ENCODE measurements at places on chromosomes 5 and 9.

DNA sequence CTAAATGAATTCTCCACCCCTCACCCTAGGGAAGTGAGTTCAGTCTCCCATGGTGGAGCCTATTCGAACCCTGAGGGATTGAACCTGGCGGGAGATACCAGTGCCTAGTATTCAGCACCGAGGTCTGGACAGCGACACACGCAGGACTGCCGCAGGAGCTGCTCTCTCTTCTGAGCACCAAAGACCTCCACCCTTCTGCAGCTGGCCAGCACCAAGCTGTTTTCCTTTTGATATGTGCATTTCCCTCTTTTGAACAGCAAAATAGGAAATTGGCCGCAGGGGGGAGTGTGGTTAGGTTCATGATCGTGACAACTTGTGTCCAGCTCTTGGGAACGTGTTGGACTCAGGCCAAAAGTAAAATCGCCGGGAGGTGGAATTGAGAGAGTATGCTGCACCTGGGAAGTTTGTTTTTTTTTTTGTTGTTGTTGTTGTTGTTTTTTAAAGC lies 1.2 kb upstream of the PCSK1 start:
- peak; percentile 30 for DNase-seq

- no peak for DNase-seq
Observed at GRCh38 chr5:173859408-173860159, 28.6 kb upstream of the CPEB4 start.

GRCh38 chr5:143433670-143434069 lies 30.2 kb upstream of the NR3C1 start:
- no peak for DNase-seq

DNA sequence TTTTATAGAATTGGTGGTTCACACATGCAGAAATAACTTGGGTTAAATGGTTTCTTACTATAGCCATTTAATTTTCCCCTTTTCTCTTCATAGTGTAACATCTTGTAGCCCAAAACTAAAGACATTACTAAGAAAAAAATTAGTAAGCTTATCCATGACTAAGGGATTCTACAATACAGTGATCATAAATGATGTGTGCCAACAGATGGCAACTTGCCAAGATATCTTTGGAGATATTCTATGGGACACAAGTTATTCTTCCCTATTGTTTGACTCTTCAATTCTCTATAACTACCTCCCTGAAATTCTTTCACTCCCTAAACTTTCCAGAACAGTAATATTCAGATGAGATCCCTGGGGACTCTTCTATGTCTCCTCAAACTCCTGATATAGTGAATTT lies 580.6 kb downstream of the PTPRD start:
- DNase-seq, result no peak

- DNase-seq, result no peak
Observed at GRCh38 chr9:131181091-131181681, 55.8 kb downstream of the NUP214 start.

DNA sequence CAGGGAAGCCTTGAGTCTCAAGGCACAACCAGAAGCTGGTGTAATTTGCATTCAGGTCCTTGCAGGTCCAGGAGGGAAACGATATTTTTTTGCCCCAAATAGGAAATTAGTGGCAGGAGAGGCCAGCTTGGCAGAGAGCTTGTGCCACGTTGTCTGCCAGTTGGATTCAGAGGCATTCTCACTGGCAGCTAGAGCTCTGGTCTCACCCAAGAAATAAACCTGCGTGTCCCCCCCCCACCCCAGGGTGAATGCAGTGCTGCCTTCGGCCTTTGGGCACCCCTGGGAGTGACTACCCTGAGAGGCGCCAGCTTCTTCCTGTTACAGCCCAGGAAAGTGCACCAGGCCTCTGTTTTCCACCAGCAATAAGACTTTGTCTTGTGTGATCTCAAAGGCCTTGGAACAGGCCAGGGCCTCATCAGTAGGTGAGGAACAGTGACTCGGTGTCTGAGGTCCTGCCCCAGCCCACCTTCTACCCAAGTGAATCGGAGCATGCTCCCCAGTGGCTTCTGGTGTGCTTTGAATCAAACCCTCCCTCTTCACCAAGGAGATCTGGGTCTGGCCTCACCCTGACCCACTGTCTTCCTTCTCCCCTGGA lies 68.4 kb downstream of the HSPA4 start:
- no peak for DNase-seq

DNA sequence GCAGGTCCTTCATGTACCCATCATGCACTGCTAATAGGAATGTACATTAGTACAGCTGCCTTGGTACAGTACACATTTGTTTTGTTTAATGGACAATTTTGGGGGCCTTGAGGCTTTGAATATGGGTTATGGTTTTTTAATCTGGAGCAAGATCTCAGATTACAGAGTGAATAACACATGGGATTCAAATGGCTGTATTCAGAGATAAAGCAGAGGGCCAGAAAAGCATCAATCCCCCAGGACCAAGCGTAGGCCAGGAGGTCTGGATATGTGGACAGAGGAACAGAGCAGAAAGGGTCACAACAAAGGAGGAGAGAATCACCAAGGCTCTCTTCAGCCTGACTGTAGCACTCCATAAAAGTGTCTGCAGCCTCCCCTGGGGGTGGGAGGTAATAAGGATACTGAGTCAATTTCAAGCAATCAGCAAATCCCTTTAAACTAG lies 47.7 kb upstream of the STK32A start:
- no peak for DNase-seq

GRCh38 chr5:96609369-96609768 lies 52.8 kb upstream of the CAST start:
- DNase-seq, result no peak

GRCh38 chr9:102069969-102070368 lies 331.5 kb upstream of the GRIN3A start:
- no peak for DNase-seq

GRCh38 chr5:151155775-151156506 lies 1.6 kb downstream of the ANXA6 start:
- DNase-seq, result no peak

DNA sequence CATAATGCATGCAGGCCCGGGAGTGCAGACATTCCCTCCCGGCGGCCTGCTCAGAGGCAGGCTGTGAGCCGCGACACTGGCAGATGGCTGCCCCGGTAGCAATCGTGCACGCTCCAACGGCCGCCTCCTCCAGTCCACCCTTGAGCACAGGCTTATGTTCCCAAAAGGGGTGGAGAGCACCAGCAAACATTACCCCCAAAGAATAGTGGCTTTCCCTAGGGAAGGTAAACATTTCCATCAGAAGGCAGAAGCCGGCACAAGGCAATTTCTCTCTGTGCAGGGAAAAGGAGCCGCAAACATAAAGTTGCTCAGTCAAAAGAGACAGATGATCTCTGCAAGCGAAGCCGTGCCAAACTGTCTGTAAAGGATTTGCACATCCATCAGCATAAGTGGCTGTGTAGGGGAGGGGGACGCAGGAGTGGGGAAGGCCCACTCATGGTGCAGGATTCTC lies 92.5 kb downstream of the SIL1 start:
- DNase-seq, result peak; percentile 69

- no peak for DNase-seq
Observed at GRCh38 chr5:138819081-138819480, 56.1 kb downstream of the LRRTM2 start.

Measured in NCI-H1436 (cell line).